ENCODE measurements at places on chromosomes 12 and 14. TPM values are rescaled to one million over a fixed set of nuclear protein-coding genes. Genes with fewer than 3 reads are reported as not detected.

A2M gene
- polyA plus RNA-seq, result 246 TPM

DNA sequence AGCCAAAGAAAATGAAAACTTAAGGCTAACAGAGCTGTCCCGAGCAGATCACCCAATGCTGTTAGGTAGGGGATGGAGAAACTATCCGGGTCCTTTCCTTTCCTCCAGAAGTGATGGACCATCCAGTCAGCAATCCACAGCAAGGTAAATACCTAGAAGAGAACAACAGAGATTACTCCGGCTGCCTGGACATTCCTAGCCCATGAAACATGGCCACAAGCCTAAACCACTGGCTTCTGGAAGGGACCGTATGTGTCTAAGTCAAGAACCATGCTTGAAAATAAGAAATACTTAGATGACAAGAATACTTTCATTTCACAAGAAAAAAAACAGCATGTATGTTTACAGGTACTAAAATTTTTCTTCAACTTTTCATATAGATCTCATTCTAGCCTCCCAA, 152.9 kb downstream of the SLC41A2 start:
- no peak for DNase-seq

DNA sequence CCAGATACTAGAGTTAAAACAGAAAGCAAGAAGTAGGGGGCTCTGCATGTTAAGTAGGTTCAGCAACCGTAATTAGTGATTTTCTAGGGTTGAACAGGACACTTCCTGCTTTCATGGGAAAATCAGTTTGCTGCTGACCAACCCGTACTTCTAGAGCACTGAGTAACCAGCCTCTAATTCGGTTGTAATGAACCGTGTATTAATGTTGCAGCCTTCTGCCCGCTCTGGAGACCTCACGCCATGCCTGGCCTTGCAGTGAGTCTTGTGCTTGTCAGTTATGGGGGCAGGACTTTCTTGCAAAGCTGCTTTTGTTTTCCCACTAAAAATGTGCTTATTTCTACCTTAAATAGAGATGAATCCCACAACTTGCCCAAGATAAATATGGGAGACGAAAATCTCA, 89.6 kb downstream of the TMEM132C start:
- DNase-seq, result no peak

- no peak for DNase-seq
Observed at GRCh38 chr14:57634335-57634734, 140.7 kb upstream of the CCDC198 start.

- DNase-seq, result no peak
Observed at GRCh38 chr14:90342327-90342726, 10.6 kb upstream of the NRDE2 start.

All from right renal pelvis (tissue), 4 donors.